ENCODE measurements at places on chromosomes 6 and 20.
A peak's percentile ranks its signal among the peaks of the same experiment; 100 is the strongest.

DNA sequence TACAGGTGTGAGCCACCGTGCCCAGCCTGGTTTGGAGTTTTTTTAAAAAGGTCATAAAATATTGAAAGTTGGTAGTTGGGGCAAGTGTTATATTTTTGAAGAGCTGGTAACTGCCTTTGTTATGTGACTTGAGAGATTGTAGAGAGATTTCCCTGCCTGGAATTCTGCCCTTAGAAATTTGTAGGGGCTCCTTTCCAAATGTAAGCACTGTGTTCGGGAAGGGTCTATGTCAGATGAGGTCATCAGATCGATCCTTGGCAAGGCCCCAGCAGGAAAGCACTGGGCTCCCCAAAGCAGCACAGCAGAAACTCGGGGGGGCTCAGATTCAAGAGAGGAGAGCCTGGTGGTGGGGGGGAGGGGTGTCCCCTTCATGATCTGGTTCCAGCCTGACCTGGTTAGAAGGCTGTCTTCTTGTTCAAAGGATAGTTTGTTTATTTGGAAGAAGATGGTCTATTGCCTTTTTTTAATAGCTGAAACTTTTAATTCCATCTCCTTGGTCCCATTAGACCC lies 220.2 kb downstream of the UST start:
- DNase-seq: no peak

DNA sequence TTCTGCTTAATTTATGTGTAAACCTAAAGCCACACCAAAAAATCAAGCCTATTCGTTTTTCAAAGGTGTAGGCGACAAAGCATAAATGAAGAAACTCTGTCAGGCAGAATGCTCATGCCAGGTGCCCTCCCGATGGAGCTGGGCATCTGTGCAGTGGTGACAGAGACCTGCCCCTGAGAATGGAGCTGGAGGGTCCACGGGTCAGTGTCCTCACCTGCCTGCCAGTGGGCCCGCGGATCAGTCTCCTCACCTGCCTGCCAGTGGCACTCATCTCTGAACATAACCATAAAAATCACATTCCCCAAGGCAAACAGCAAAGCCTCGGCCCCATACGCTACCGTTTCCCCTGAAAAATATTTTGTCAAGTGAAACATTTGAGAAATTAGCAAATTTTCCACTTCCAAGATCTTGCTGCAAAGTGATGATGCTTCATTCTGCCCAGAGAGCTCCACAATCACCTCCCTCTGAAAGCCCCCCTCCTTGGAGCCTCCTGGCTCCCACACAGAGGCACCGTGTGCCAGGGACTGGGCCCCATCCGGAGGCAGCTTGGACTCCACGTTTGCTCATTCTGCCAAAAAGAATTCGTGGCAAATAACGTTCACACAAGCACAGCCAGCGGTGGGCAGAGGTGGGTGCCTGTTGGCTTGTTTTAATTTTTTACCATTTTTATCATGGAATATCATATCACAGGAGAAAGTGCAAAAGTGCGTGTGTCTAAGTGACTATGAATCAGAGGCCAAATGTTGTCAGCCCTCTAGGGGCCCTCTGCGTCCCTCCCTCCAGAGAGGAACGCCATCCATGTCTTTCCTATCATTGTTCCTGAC lies 88.8 kb downstream of the YTHDF1 start:
- DNase-seq: peak; percentile 21

GRCh38 chr6:53244958-53245357 lies 96.3 kb upstream of the GCM1 start:
- DNase-seq: no peak

GRCh38 chr6:169911264-169912263 lies 160.1 kb downstream of the ERMARD start:
- no peak for DNase-seq

DNA sequence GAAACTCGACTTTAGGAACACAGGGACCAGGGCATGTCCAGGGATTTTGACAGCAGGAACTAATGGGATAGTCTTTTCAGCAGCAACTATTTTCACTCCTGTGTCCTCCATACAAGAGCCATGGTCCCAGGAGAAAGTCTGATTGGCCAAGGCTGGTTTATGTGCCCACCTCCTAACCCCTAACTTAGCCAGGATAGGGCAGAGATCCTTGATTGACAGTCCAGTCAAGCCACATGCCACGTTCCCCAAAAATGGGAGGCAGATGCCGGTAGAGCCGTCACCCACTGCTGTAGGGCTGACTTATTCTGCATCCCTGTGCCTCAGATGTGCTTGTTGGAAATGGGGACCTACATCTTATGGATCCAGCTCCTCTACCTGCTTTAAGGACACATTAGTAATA lies 22.3 kb downstream of the SLC2A10 start:
- DNase-seq: no peak

- no peak for DNase-seq
Measured at GRCh38 chr6:56652231-56652630, 9.5 kb upstream of the DST start.

- no peak for DNase-seq
Measured at GRCh38 chr20:51380401-51381385, 161.8 kb downstream of the NFATC2 start.

- no peak for DNase-seq
Measured at GRCh38 chr6:112525749-112526148, 178.6 kb downstream of the RFPL4B start.

GRCh38 chr20:13855613-13856012 lies 70.8 kb downstream of the NDUFAF5 start:
- no peak for DNase-seq
